ENCODE measurements at places on chromosomes 7 and 10.

DNA sequence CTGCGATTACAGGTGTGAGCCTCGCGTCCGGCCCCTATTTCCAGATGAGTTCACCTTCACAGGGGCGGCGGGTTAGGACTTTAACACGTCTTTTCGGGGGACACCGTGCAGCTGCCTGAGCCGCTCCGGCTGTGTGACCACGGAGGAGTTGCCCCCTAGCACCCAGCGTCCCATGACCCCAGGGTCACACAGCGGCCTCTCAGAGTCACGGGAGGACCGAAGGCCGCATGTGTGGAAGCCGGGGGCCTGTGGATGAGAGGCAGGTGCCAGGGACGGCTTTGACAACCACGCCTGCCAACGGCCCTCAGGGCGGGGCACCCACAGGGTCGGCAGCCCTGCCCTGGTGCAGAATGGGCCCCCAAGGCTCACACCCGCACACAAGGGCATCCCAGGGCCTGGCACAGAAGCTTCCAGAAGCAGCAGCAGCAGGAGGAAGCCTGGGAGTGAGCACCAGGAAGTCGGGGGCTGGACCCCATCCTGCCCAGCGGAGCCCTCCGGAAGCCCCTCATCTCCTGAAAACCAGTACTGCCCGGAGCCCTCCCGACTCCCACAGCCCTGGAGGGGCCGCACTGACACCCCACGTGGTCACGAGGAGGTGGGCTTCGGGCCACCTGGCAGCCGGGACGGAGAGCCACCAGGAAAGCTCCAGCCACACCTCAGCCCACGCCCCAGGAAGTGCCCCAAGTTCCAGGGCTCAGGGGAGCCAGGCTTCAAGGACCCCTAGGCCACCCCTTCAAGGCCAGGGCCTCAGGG is 32.7 kb downstream of the ADAP1 start:
- no peak for DNase-seq

DNA sequence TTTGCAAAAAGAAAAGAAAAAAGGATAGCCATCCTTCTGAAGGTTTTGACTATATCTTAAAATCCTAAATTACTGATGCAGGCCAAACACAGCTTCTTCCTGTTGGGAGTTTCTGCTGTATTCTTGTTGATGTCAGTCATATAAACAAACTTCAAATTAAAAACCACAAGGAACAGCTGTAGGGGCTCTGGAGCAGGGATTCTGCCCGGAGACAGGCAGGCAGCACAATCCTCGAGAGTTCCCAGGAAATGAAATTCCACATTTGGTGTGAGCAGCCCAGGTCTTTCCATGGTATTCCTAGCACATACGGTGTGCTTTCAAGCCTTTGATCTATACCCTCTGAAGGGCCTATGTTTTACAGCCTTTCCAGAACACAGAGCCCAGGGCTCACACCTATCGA is 43.2 kb downstream of the INSYN2A start:
- DNase-seq = no peak

GRCh38 chr7:151339651-151340382 is 1.8 kb upstream of the NUB1 start:
- DNase-seq = no peak

GRCh38 chr10:46272863-46273415 is 13.9 kb upstream of the ANTXRL start:
- no peak for DNase-seq

DNA sequence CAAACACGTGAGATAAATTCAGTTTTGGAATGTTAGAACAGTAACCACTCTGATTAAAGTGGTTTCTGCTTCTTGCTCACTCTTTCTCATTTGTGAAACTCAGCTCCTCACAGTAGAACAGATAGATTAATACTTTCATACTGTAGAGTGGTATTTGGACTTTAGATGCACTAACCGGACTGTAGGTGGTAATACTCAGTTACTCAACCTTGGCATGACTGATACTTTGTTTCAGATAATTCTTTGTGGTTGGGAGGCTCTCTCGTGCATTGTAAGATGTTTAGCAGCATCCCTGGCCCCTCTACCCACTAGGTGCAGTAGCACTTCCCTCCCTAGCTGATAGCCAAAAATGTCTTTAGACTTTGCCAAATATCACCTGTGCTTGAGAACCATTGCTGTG is 37.6 kb downstream of the MCU start:
- DNase-seq = no peak

- no peak for DNase-seq
These were observed 170.9 kb upstream of the INHBA start for GRCh38 chr7:41873741-41874140.

DNA sequence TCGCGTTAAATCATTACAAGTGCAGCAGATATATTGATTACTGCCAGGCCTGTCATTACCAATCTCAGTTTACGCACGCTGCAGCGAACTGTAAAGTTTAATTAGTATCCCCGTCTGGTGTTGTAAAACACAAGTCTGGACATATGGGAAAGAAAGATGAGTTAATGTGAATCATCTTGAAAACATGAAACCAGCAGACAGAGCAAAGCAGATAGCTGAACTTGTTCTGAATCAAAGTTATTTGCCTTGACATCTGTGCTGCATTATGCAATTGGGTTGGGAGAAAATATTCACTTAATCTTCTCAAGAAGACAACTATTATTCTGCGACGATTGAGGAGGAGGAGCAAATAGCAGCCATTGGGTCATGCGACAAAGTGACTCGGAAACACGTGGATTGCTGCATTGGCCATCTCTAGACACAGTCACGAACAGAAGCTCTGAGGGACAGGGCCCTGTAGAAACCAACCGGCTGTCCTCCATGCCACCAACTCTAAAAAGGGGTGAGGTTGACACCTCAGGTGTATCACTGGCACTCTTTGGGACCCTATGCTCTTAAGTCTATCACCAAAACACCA is 156.3 kb upstream of the C7orf33 start:
- DNase-seq = no peak

GRCh38 chr7:78020874-78021249 is 222.3 kb downstream of the PHTF2 start:
- DNase-seq = no peak

DNA sequence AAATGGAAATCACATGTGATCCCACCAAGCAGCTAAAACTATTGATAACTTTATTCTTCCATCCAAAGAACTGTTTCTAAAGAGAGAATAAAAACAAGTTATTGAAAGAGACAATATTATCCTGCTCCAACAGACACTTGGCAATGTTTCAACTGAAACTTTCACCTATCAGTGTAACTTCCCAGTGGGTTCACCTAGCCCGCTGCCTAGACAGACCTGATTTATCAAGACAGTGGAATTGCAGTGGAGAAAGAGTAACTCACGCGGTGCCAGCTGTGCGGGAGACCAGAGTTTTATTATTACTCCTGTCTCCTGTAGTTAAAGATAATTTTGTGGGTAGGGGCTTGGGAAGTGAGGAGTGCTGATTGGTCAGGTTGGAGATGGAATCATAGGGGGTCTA is 199.8 kb downstream of the AHR start:
- no peak for DNase-seq

DNA sequence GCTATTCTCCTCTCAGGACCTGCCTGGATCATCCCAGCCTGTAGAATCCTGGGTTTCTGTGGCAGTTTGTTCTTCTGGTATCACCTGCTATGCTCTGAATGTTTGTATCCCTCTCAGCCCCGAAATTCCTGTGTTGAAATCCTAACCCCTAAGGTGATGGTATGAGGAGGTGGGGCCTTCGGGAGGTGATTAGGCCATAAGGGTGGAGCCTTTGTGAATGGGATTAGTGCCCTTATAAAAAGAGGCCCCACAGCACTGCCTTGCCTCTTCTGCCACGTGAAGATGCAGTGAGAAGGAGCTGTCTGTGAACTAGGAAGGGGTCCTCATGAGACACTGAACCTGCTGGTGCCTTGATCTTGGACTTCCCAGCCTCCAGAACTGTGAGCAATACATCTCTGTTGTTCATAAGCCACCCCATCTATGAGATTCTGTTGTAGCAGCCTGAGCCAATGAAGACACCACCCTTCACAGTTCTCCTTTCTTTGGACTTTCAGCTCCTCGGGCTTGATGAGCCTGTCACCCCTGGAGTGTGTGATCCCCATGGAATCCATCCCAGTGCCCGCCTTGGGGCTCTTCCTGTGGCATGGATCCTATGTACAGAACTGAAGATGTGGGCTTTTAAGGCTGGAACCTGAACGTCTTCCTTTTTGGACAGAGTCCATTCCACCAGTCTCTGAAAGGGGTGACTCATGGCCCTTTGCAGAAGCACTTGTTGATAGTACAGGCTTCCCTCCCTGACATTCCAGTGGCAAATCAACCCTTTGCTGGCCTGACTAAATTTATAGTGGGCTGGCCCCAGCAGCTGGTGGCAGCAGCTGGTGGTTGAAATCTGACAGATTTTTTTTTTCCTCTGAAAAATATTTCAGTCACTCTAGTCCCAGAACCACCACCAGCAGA is 138.0 kb downstream of the TACC2 start:
- no peak for DNase-seq

GRCh38 chr10:106440767-106441166 is 723.7 kb downstream of the SORCS1 start:
- no peak for DNase-seq

- DNase-seq = peak; percentile 43
These were observed 3.7 kb downstream of the ELOVL3 start for GRCh38 chr10:102229810-102230263.

DNA sequence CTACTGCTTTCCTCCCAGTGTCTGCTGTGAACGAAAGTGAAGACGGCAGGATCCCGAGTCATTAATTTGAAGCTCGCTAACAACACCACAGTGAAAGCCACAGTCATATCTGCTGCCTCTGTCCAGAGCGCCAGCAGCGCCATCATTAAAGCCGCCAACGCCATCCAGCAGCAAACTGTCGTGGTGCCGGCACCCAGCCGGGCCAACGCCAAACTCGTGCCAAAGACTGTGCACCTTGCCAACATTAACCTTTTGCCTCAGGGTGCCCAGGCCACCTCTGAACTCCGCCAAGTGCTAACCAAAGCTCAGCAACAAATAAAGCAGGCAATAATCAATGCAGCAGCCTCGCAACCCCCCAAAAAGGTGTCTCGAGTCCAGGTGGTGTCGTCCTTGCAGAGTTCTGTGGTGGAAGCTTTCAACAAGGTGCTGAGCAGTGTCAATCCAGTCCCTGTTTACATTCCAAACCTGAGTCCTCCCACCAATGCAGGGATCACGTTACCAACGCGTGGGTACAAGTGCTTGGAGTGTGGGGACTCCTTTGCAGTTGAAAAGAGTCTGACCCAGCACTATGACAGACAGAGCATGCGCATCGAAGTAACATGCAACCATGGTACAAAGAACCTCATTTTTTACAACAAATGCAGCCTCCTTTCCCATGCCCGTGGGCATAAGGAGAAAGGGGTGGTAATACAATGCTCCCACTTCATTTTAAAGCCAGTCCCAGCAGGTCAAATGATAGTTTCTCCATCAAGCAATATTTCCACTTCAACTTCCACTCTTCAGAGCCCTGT is 94.8 kb upstream of the KCNMA1 start:
- DNase-seq = no peak

DNA sequence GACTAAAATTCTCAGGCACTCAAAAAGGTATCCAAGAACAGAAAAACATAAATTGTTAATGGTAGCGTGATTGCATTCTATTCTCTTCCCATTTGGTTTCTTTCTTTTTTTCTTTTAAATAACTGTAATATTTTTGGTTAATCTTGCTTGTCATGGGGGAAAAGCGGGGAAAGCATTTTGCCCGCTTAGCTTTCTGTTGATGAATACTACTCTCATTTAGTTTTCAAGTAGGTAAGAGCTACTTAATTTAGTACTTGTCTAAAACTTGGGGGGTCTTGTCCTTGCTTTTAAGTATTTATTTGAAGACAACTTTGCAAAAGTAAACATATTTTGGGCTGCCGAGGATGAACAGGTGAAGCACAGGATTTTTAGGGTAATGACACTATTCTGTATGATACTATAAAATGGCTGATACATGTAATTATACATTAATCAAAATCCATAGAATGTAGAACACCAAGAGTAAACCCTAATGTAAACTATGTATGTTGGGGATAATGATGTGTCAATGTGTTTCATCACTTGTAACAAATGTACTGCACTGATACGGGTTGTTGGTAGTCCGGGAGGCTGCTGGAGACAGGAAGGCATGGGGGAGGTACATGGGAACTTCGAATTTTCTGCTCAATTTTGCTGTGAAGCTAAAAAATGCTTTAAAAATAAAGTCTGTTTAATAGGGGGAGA is 1.7 kb downstream of the TES start:
- no peak for DNase-seq

DNA sequence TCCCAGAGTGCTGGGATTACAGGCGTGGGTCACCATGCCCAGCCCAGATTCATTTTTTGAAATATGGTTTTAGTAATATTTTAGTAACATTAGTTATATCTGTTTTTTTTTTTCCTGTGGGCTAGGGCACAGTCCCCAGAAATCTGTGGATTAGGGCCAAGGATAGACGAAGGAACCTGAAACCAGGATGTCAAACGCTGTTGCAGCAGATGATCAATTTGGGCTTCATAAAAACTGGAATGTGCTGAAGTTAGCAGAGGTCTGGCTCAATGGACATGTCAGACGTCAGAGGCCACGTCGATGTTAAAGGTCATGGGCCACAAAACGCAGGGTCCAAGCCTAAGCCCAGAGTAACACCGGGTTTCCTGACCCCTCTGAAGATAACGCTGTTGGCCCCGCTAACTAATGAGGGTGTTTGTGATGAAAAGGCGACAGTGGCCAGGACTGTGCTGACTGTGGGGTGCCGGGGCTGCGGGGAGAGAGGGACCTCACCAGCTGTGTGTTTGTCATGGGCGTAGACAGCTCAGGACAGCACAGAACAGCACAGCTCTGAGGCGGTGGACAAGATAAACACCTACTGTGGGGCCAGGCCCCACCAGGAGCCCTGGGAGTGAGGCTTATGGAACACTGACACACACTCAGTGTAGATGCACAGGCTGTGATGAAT is 23.8 kb upstream of the GTPBP4 start:
- DNase-seq = no peak

DNA sequence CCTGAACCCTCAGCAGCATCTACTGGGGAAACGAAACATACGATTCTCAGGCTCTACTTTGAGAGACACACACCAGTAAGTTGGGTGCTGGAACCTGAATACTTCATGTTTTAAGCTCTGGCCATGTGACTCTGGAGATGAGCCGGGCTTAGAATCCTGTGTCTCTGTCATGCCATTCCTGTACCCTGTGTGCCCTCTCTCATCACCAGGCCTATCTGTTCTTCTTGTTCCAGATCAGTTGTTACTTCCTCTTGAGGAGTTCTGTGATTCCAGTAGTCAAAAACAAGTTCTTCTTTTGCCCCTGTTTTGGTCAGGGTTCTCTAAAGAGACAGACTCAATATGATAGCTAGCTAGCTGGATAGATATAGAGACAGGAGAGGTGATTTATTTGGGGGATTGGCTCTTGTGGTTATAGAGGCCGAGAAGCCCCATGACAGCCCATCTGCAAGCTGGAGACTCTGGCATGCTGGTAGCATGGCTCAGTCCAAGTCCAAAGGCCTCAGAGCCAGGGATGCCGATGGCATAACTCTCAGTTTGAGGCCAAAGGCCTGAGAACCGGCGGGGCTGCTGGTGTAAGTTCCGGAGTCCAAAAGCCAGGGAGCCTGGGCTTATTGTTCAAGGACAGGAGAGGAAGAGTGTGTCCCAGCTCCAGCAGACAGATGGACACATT is 54.3 kb downstream of the CHN2 start:
- no peak for DNase-seq
